ENCODE measurements at places on chromosomes 2 and 18.

DNA sequence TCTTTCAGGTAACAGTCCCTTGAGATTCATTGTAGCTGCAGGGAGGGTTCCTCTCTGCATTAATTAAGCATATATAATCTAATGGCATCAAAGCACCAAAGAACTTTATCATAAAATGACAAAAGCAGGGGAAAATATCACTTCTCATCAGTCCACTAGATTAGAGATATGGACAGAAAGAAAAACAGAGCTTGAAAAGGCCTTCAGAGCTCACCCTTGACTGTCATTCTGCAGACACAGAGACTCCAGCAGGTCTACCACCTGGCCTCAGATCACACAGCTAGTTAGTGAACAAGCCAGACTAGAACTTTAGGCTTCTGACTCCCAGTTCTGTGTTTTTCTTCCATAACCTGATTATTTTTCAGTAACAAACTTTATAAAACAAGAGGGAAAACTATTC, 88.5 kb downstream of the FIGN start:
- DNase-seq: no peak

GRCh38 chr2:126902152-126902835, 3.6 kb downstream of the TEX51 start:
- no peak for DNase-seq

- DNase-seq: no peak
Measured at GRCh38 chr2:3289526-3289925, 88.1 kb downstream of the EIPR1 start.

GRCh38 chr2:235113854-235114253, 162.0 kb downstream of the SH3BP4 start:
- DNase-seq: no peak

DNA sequence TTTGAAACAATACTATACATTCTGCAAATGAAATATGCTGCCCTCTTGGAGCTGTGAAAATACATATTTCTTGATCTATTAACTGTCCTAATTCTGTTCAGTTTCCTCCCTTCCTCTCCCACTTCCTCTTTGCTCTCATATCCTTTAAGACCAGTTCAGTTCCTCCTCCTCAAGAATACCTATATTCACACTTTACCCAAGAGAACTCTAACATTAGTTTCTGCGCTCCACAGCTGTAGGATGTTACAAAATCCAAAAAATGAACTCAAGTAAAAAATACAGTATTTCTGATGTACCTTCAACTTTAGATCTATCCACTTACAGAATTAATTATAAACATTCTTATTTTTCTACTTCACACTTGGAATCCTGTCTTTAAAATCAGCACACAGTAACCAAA, 5.4 kb downstream of the ITSN2 start:
- DNase-seq: peak; percentile 18

DNA sequence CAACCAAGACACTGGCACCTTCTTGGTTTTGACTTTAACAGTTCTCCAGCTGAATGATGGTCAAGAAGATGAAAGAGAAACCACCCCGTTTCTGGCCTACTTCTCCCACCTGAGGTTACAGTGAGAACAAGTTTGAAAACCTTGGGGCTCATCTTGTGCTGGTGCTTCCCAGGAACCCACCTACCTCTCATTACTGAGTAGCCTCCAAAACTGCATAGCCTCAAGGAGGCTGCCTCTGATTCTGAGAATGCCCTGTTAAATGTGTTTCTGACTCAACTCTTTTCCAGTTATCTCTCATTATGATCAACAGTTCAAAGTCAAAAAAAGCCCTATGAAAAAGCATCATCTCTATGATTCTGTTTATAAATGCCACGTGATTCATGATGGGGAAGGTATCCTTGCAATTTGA, 121.9 kb downstream of the CACNB4 start:
- DNase-seq: no peak

DNA sequence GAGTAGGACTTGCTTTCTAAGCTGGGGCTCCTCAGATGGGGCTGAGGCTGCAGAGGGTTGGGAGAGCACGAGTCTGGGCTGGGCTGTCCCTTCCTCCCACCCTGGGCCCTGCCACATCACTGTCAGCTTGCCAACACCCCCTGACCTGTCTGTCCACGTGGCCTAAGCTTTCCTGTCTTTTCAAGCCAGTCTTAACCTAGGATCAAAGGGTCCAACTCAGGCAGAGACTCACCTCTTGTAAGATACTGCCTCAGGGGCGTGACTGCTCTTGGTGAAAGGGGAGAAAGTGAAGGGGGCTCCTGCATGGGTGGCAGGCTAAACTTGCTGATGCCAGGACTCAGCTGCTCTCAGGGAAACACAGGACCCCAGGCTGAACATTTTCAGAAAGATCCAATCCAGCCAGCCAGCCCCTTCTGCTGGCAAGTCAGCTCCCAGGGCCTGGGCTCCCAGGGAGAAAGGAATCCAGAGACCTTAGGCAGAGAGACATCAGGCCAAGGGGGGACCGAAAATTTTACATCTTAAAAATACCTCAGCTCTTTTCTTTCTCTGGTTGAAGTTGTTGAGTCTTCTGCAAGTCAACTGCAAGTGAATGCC, 144.2 kb upstream of the ID2 start:
- DNase-seq: no peak

GRCh38 chr2:2507417-2507997, 176.4 kb upstream of the MYT1L start:
- DNase-seq: peak; percentile 68

DNA sequence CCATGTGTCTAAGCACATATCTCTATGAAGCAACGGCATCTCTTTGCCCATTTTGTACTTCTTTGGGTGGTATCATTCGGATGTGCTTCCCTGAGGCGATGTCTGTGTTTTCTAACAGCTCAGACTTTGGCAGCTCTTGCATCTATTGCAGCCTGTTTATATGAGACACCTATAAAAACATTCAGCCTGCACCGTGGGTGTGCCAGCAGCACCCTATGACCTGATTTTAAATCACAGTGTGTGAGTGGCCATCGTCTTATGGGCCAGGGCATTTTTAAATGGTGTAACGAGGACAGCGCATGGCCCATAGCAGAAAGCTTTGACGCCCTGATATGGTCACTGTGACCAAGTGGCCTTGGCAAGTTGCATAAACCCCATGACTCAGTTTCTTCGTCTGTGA, 12.9 kb downstream of the NPAS2 start:
- DNase-seq: no peak

- no peak for DNase-seq
Measured at GRCh38 chr2:25388491-25388890, 46.8 kb upstream of the DNMT3A start.

GRCh38 chr18:36792634-36793283, 36.0 kb downstream of the TPGS2 start:
- DNase-seq: no peak

- peak; percentile 23 for DNase-seq
Measured at GRCh38 chr18:27661320-27662018, 476.4 kb upstream of the CHST9 start.

DNA sequence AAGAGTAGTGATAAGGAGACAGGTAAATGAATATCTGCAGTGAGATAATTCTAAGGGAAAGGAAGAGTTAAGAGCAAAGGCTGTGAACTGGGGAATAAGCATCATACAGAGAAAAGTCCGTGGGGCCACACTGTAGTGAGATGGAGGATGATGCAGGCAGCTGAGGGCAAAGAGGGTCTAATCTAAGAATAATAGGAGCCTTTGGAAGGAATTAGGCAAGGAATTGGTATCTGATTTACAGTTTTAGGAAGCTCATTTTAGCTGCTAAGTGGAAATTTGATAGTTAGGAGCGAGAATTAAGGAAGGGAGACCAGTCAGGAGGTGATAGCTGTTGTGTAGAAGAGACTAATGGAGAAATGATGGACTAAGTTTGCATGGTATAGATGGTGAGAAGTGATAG, 43.5 kb downstream of the KIF5C start:
- DNase-seq: no peak

- no peak for DNase-seq
Measured at GRCh38 chr2:128442053-128442751, 123.5 kb upstream of the HS6ST1 start.

GRCh38 chr2:217710211-217710765, 292.5 kb downstream of the TNS1 start:
- no peak for DNase-seq

DNA sequence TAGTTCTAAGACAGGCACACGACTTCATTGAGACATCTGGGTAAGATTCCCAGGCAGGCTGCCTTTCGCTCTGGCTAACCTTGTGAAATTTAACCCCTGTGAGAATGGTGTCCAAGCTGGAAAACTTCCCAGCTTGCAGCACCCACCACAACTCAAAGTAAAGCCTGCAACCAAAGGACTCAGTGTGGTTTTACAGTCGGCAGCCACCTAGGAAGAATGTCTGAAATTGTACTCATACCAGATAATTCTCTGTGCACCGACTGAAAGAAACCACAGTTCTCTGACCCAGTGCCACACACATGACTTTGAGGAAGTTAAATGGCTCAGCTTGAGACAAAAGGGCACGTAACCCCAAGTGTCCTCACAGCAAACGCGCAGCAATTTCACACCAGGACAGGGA, 125.7 kb downstream of the RBMS1 start:
- DNase-seq: peak; percentile 52

DNA sequence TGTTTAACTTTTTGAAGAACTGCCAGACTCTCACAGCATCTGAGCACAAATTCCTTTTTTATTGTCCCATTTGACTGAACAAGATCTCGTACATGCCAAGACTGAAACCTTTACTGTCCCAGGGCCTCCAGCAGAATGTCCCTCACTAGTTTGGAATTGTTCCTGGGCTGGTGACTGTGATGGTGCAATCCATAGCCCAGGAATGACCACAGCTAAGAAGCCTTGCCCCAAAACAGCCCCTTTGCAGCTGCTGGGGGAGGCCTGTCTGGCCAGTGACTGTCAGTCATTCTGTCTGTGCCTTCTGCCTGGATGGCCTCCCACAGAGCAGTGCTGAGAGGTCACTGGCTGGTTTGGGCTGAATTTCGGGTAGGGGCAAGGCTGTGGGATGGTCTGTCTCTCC, 184.5 kb upstream of the MSH6 start:
- DNase-seq: no peak

- DNase-seq: peak; percentile 63
Measured at GRCh38 chr2:195318440-195319111, 338.4 kb upstream of the SLC39A10 start.

DNA sequence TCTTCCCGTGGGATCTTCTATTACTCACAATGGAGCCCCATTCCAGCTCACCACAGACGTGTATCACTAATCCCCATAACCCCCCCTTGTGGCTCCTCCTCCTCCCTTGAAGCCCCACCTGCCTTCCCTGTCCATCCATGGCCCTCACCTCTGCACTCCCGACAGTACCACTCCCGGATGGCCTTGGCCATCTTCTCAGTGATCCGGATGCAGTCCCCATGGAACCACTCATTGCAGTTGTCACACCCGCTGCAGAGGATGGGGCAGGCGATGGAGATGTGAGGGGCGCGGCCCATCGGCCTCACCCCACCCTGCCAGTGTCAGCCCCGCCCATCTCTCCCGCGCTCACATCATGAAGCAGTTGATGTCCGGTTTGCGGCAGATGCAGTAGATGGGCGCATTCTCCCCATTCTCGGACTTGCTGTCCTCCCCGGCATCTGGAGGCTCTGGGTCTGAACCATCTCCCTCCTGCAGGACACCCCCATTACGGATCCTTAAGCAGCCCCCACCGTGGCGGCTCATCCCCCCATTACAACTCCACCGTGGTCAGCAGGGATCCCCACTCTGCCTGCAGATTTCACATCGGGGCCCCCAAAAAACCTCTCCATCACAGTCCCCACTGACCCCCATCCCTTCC, 983 bp downstream of the CXXC1 start:
- no peak for DNase-seq

- DNase-seq: peak; percentile 81
Measured at GRCh38 chr2:84849271-84849952, 31.5 kb downstream of the TRABD2A start.

- DNase-seq: no peak
Measured at GRCh38 chr2:20391951-20392699, 41.5 kb upstream of the PUM2 start.

DNA sequence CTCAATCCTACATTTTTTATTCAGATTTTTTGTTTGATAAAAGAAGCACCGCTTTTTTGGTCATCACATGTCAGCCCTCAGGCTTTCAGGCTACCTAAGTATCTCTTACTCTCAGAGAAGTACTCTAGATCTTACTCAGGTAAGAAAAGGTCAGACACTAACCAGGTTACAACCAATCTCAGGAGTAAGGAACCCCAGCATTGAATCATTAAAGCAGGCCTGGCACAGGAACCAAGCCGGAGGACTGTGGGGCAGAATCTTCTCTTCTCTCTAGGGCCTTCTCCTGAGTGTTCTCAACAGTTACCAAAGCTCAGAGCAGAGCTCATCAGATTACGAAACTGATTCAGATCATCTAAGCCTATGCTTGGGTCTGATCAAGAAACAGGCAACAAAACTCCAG, 28.2 kb downstream of the RBMS1 start:
- no peak for DNase-seq

DNA sequence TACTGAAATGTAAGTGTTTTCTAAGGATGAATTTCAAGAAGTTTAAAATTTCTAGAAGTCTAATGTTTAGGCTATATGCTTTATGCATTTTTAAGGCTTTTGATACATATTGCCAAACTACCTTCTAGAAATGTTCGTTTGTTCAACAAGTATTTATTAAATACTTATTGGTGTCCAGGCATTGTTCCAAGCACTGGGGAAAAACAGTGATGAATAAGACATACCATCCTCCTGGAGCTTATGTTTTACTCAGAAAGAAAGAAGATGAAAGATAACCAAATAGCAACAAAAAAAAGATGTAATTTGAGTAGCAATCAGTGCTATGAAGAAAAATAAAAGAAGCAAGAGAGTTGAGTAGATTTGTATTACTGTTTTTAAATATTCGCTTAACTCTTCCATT, 692.9 kb downstream of the SLC4A3 start:
- DNase-seq: no peak

DNA sequence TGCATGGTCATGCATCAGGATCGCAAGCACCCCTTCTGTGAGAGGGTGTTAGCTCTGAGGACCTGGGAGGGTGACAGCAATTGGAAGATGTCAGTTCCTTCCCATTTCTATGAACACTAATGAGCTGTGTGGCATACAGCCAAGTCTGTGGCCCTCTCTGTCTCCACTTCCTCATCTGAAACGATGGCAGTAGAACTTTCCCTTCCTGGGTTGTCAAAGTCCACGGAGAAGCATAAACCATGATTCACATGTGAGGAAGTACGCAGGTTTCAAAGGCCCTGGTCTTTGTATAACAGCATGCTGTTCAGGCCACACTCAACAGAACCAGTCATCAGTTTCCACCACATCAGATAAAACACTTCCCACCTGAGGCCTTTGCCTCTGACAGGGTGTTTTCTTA, 167.4 kb upstream of the RAB6C start:
- peak; percentile 82 for DNase-seq

DNA sequence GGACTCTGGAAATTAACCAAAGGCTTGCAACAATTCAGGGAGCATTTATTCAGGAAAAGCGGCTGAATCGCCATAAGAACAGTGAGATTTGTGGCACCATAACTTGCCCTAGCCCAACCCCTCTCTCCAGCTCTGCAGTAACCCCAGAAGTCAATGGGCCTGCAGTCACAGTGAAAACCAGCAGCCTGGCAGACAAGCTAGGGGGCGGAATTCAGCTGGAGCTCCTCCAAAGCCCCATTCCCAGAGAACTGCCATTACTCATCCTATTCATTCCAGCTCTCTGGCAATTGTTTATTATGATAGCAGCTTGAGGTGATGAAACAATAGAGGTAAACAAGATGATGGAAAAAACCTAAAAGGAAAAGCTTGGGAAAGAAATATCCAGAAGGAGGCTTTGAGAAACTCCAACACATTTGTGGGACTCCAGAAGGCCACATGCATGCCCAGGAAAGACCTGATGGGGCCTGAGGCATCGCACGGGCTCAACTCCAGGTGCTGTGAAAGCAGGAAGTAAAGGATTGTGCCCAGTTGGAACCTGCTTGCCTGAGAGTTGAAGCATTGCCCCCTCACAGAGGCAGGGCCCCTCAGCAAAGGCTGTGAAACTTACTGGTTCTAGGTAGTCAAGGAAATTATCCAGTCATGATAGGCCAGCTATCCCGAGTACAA, 126.7 kb downstream of the TWIST2 start:
- DNase-seq: peak; percentile 60
